Activated naive CD4-positive, alpha-beta T cell (primary cell): ENCODE measurements at places on chromosomes 2 and 18.

DNA sequence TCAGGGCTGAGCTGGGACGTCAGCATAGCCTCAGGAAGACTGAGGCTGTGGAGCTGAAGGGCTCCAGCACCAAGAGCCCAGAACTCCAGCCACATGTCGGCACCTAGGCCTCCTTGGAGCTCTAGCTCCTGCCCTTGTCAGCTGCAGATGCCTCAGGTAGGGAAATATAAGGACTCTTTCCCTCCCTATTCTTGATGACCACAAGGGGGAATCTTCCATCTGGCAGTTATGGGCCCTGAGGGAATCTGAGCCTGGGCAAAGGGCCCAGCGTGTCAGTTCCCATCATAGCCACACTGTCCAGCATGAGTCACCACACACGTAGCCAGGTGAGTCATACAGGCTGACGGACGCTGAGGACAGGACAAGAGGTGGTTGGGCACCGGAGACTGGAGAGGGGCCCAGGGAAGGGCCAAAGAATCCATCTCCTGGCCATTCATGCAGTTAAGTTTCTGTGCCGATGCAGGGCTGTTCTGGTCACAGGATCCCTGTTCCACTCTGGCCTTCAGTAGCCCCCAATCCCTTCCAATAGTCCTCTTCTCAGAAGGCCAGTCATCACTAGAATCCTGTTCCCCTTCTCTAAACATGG is 1.8 kb downstream of the MPV17 start:
- no peak for DNase-seq

DNA sequence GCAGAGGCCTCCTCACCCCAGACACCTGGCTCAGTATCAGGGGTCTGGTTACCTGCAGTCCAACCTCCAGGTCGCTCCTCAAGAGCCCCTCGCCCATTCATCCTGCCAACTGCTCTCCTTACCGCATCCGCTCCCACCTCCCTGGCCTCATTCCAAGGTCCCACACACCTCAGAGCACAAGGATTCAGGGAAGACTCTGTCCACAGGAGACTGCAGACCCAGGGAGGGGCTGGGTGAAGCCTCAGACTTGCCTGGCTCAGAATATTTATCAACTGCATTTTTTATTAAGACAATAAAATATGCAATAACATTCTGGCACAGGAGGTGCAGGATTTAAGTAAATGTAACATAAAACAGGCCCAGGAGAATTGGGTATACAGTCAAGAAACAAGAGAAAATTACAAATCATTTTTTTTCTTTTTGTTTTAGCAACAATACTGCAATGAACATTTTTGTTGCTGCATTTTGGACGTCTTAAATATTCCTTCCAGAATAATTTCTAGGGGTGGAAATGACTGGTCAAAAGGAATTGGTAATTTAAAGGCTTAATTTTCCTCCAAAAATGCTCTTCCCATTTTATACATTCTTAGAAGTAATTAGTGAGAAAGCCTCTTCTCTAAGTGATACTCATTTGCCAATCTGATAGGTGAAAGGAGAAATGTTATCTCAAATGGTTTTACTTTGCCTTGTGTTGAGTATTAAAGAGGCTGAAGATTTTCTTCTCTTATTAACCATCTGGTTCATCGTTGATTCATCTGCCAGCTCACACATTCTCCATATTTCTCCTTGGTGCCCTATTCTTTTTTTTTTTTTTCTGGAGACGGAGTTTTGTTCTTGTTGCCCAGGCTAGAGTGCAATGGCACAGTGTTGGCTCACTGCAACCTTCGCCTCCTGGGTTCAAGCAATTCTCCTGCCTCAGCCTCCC is 42.5 kb downstream of the TEX44 start:
- no peak for DNase-seq

DNA sequence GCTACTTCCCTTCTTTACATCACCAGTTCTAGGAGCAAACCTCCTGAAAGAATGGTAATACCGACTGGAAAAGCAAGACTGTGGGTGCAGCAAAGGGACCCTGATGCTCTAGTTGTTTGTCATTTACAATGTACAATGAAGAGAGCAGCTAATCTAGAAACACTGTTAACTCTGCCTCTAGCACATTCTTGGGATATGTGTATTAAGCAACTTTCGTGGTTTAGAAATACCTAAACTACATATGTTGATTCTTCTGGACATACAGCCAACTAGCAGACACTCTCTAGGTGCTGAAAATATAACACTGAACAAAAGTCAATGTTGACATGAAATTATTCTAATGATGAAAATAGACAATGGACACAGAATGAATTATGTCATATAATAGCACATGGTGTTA is 440.3 kb upstream of the MC4R start:
- DNase-seq, result no peak

DNA sequence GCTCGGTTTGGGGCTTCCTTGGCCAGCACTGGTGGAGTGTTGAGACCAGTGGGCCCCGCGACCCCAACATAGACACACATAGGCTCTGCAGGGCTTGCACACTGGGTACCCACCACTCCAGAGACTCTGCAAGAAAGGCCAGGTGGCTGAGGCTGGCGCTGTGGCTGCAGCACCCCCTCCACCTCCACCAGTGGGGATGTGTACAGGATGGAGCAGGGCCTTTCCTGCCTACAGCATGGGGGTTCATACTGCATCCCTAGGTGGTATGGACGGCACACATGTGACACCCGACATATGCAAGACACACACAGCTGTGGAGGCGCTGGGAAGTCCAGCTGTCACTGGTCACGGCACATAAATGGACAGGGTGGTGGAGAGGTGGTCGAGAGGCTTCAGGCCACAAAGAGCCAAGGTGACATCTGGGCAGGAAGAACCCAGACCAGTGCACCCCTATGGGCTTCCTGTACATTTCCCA is 1.3 kb downstream of the RNPEPL1 start:
- DNase-seq, result no peak

DNA sequence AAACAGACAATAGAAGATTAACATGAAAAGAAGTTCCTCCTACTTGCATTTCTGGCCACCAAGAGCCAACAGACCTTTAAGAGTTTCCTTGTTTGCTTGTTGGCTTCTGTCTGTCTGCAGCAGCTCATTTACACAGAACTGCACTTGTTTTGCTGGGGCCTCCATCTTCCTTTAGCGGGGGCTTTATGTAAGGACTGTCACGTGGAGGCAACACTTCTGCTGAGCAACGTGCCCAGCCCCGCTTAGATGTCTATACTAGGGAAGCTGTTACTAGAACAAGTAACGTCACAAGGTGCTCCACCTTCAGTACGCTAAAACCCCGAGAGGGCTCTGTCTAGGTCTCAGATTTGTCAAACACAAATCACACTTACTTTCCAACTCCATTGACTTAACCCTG is 104.3 kb upstream of the PXDN start:
- DNase-seq, result no peak
